ENCODE measurements at places on chromosomes 6 and 20.

- no peak for DNase-seq
These were observed 9.3 kb downstream of the SYNGAP1 start for GRCh38 chr6:33428966-33429749.

- no peak for DNase-seq
These were observed 30.2 kb upstream of the CST7 start for GRCh38 chr20:24918579-24919566.

DNA sequence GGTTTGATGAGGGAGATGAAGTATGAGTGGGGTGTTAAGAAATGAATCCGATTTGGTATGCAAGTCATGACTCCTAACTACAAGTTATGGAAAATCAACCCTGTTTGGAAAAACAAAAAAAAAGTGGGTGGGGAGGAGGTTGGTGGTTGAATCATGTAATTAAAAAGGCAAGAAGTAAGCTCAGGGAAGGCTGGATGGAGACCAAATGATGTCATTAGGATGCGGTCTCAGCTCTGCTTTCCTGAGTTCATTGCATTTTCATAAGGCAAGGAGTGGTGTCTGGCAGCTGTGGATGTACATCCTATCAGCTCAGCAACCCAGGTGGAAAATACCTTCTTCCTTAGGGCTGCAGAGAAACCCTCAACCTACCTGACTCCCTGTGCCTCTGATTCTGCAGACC, 60.4 kb upstream of the AKAP12 start:
- no peak for DNase-seq

- no peak for DNase-seq
These were observed 34.0 kb downstream of the SYNDIG1 start for GRCh38 chr20:24503352-24503931.

DNA sequence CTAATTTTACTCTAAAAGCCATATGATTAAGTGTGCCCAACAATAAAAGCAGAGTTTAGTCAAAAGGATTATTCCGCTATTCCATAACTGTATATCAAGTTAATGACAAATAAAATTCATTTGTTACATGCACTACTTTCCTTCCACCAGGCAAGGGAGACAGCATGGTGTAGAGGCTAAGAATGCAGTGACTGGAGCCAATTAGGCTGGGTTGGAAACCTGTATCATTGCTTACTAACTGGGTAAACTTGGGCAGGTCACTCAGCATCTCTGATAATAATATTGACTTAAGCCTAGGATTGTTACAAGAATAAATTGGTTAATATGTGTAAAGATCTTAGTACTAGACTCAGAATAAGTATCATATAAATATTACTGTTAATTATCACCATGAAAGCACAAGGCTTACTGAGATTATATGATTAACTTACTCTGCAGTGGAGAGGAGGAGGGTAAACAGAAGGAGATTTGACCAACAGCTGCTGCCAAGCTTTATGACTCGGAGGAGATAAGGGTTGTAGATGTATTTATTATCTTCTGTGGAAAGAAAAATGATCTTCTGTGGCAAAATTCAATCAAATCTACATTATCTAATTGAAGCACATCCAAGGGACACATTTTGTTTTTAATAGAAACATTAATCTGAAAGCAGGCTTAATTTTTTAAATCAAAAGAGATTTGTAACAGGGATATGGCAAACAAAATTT, 1459.9 kb downstream of the GRIK2 start:
- no peak for DNase-seq

- DNase-seq, result no peak
These were observed 27.8 kb downstream of the ASIP start for GRCh38 chr20:34268851-34269636.

DNA sequence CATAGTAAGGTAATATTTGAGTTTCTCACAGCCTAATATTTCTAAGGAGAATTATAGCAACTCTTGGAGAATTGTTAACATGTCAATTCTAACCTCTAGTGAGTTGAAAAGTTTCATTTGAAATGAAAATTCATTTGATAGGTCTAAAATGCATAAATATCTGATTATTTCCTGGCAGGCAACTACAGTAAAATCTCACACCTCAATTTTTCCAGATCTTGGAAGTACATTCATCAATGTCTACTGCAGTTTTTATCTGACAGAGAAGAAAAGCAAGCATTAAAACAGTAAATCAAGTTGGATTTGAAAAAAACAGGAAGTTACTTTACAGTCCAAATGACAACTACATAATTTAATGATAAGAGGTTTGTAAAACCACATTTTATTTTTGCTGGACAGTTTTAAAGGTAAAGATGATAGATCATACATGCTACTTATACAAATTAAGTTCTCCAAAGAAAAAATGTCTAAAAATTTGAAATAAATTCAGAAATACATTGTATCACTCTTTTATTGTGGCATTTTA, 631.3 kb downstream of the EYS start:
- no peak for DNase-seq

Measured in stimulated activated CD4-positive, alpha-beta T cell treated with anti-CD3 and anti-CD28 coated beads, Interleukin-12 subunit alpha, Interleukin-12 subunit beta, amount 100 ng/mL, for 24 hours (primary cell).